ENCODE measurements at places on chromosomes 12 and 14. TPM values are rescaled to one million over a fixed set of nuclear protein-coding genes. Genes with fewer than 3 reads are reported as not detected.

- DNase-seq, result peak; percentile 76
- no peaks in the 10 kb centered on the region for H3K27me3 ChIP-seq
- peak overlapping the region; percentile 7 for H3K4me3 ChIP-seq
- H3K36me3 ChIP-seq, result no peaks in the 10 kb centered on the region
- H3K27ac ChIP-seq, result peak overlapping the region; percentile 63
These were observed 231.9 kb downstream of the C12orf75 start for GRCh38 chr12:105562199-105562971.

The SDSL gene
- 0.82 TPM for total RNA-seq

DNA sequence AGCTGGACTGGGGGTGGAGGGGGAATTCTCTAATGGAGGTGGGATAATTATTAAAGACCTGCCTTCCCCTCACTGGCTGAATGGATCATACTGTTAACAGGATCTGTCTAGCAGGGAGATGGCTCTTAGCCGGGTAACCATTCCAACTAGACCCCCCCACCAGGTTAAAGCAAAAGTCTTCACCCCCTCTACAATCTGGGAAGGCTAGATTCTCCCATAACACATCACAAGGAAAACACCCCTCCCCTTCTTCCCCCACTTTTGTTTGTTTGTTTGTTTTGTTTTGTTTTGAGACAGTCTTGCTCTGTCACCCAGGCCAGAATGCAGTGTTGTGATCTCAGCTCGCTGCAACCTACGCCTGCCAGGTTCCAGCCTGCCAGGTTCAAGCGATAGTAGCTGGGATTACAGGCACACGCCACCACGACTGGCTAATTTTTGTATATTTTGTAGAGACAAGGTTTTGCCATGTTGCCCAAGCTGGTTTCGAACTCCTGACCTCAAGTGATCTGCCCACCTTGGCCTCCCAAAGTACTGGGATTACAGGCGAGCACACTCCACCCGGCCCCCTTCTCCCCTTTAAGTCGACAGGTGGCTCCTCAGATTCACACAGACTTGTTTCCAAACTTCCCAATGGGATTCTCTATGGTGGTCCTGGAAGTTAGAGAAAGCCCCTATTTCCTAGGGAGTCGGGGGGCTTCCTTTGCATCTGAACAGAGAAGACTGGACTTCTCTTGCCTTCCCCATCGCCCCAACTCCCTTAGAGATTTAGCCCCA is 3.5 kb upstream of the BAZ2A start:
- peaks cover 57% of the 10 kb centered on the region for H3K4me1 ChIP-seq
- peak overlapping the region; percentile 93 for H3K27ac ChIP-seq
- H3K4me3 ChIP-seq, result peak overlapping the region; percentile 86
- no peak for DNase-seq

The TGM1 gene
- 1.1 TPM for total RNA-seq

The RASAL1 gene
- under 0.01 TPM for total RNA-seq

GRCh38 chr12:26275313-26276131 is 80.1 kb downstream of the SSPN start:
- DNase-seq, result no peak
- no peaks in the 10 kb centered on the region for H3K36me3 ChIP-seq

The IPO4 gene
- 11.0 TPM for total RNA-seq

DNA sequence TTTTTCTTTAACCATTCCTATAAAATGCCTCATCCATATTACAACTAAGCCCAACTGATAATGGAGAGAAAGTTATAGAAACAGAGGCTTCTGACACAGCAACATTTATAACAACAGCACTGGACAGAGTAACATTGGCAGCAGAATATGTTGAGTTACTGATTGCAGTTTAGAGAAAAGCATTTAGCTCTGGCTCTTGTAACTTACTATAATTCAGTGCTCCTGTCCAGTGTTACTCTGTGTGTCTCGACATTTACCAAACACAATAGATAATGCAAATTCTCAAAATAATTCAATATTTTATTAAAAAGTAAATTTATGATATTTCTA is 356.1 kb downstream of the CEP128 start:
- DNase-seq, result no peak
- no peak overlapping the region for H3K4me3 ChIP-seq
- no peak overlapping the region for H3K27ac ChIP-seq

The SLC25A21 gene
- total RNA-seq, result 1.5 TPM

- H3K27ac ChIP-seq, result no peak overlapping the region
- H3K36me3 ChIP-seq, result no peaks in the 10 kb centered on the region
- H3K4me1 ChIP-seq, result no peaks in the 10 kb centered on the region
- DNase-seq, result no peak
These were observed 35.0 kb downstream of the TGFB3 start for GRCh38 chr14:75946785-75947184.

- no peak overlapping the region for H3K4me3 ChIP-seq
- no peak overlapping the region for H3K27ac ChIP-seq
- no peak for DNase-seq
- H3K4me1 ChIP-seq, result peaks cover 25% of the 10 kb centered on the region
- H3K27me3 ChIP-seq, result no peaks in the 10 kb centered on the region
- H3K36me3 ChIP-seq, result no peaks in the 10 kb centered on the region
These were observed 5.2 kb downstream of the KCNJ8 start for GRCh38 chr12:21769307-21769706.

- H3K4me1 ChIP-seq, result no peaks in the 10 kb centered on the region
- H3K36me3 ChIP-seq, result no peaks in the 10 kb centered on the region
- H3K4me3 ChIP-seq, result no peak overlapping the region
- no peak overlapping the region for H3K27ac ChIP-seq
- H3K27me3 ChIP-seq, result no peaks in the 10 kb centered on the region
- DNase-seq, result no peak
These were observed 34.5 kb downstream of the HMGA2 start for GRCh38 chr12:65858831-65859230.

GRCh38 chr12:56897844-56898361 is 36.3 kb downstream of the SDR9C7 start:
- H3K36me3 ChIP-seq, result no peaks in the 10 kb centered on the region
- H3K27ac ChIP-seq, result no peak overlapping the region
- no peak overlapping the region for H3K4me3 ChIP-seq
- H3K4me1 ChIP-seq, result no peaks in the 10 kb centered on the region
- H3K27me3 ChIP-seq, result no peaks in the 10 kb centered on the region
- DNase-seq, result no peak

The CCDC198 gene
- total RNA-seq, result not detected

- no peak overlapping the region for H3K4me3 ChIP-seq
- H3K27ac ChIP-seq, result no peak overlapping the region
- no peaks in the 10 kb centered on the region for H3K27me3 ChIP-seq
- peaks cover 13% of the 10 kb centered on the region for H3K4me1 ChIP-seq
These were observed 50.0 kb downstream of the KDM2B start for GRCh38 chr12:121530600-121531355.

DNA sequence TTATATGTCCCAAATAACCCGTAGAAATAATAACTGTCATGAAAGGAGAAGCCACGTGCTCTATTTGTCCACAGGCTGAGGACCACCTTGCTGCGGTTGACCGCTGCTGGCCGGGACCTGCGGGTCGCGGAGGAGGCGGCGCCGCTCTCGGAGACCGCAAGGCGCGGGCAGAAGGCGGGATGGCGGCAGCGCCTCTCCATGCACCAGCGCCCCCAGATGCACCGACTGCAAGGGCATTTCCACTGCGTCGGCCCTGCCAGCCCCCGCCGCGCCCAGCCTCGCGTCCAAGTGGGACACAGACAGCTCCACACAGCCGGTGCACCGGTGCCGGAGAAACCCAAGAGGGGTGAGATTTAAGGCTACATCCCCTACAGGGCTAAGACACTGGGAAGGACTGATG is 21.0 kb downstream of the RPGRIP1 start:
- peaks cover 5% of the 10 kb centered on the region for H3K4me1 ChIP-seq
- no peaks in the 10 kb centered on the region for H3K36me3 ChIP-seq
- peak overlapping the region; percentile 26 for H3K4me3 ChIP-seq
- H3K27ac ChIP-seq, result no peak overlapping the region
- DNase-seq, result no peak

The SAMD4A gene
- 81.7 TPM for total RNA-seq

GRCh38 chr14:75299059-75299458 is 20.4 kb downstream of the FOS start:
- H3K27me3 ChIP-seq, result no peaks in the 10 kb centered on the region
- H3K36me3 ChIP-seq, result no peaks in the 10 kb centered on the region
- H3K4me3 ChIP-seq, result no peak overlapping the region
- peak overlapping the region; percentile 91 for H3K27ac ChIP-seq

The SIX6 gene
- total RNA-seq, result not detected

The RNASE4 gene
- total RNA-seq, result 50.7 TPM

The SPX gene
- total RNA-seq, result 0.68 TPM

- peak overlapping the region; percentile 59 for H3K27ac ChIP-seq
- H3K4me1 ChIP-seq, result peaks cover 34% of the 10 kb centered on the region
- H3K4me3 ChIP-seq, result peak overlapping the region; percentile 59
- H3K27me3 ChIP-seq, result peaks cover 86% of the 10 kb centered on the region
- H3K36me3 ChIP-seq, result no peaks in the 10 kb centered on the region
These were observed 2.7 kb downstream of the PTHLH start for GRCh38 chr12:27969624-27970400.

The ARG2 gene
- 5.1 TPM for total RNA-seq

DNA sequence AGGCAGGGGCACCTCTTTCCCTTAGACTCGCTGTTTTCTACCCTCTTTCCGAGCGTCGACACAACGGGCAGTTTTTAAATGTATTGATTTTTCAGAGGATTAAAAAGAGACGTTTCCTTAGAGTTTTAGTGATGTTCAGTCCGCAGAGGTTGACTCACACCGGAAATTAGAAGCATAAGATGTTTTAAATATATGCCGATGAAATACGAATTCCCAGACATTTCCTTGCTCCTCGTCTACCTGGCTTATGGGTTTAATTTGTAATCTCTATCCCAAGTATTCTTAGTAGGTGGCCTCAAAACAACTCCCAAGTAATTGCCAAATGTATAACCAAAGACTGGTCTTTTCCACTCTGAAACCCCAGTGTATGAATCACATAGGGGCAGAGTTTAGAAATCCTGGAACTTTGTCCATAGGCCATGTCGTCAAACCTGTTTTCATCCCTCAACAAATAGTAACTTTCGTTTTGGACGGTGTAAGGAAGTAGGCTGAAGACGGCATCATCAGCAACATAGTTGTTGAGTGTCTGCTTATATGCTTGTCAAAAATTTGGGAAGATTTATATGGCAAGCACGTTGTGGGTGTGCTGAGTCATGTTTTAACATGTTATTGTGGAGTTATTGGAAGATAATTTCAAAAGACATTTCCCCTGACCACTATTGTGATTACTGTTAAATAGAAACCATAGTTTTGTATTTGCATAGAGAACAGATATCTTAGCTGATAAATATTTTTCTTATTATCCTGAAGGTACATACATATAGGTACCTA is 824 bp downstream of the TBK1 start:
- H3K4me3 ChIP-seq, result peak overlapping the region; percentile 90
- H3K36me3 ChIP-seq, result no peaks in the 10 kb centered on the region
- no peak for DNase-seq

- H3K4me3 ChIP-seq, result no peak overlapping the region
- no peaks in the 10 kb centered on the region for H3K36me3 ChIP-seq
- no peaks in the 10 kb centered on the region for H3K4me1 ChIP-seq
- no peaks in the 10 kb centered on the region for H3K27me3 ChIP-seq
These were observed 97.8 kb downstream of the RPS6KA5 start for GRCh38 chr14:90962505-90963109.

The SDR9C7 gene
- total RNA-seq, result not detected

Measured in sigmoid colon (tissue), 7 donors.